ENCODE measurements at places on chromosomes 13 and 19.

- DNase-seq = no peak
Observed at GRCh38 chr13:31042049-31042448, 109.6 kb downstream of the TEX26 start.

DNA sequence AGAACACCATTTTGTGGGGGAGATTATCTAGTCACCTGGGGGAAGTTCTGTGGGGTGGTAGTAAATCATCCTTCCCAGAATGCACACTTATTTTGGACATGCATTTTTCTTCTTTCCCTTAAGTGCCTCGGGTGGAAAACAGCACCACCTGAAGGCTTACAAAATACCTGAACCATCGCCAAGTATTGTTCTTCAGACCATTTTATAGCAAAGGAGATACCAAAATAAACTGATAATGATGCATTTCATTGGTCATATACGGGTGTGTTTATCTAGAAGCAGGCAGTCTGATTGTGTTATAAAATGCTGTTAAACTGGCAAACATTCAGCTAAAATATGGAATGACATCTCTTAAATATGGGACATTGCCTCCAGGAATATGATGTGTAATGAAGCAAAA is 1034.7 kb downstream of the SLITRK1 start:
- DNase-seq = no peak

DNA sequence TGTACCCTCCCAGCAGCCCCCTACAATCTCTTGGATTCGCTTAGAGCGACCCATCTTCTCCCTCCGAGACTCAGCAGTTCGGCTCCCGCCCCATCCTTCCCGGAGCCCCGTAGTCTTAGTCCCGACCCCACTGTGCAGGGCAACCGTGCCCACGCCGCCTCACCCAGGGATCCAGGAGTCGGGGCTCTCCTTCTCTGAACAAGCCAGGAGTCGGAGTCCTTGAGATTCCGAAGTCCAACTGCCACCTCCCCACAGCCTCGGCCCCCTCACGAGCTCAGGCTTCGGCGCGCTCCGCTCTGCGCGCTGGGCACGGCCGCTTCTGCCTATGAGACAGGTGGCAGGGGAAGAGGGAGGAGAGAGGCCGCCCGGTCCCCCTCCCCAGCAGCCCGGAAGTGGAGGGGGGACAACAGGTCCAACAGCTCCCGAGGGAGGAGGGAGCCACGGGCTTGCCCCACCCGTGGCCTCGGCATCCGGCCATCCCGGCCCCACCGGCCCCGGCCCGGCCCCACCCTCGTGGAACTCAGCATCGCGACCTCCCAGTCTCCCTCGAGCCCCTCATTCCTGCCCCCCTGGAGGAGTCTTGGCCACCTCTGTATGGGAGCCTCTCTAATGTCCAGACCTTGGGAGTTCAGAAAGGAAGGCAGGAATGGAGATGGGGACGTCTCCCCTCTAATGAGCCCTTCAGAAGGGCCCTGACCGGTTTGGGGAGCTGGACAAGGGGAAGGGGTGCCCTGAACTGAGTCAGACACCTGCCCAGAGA is at the start of gene PHLDB3:
TSS of gene PHLDB3 (minus strand) at position 321 of the 760 bp plus-strand sequence. CDS start 628 bp downstream, outside the sequence.
- DNase-seq = no peak

GRCh38 chr13:34217343-34218025 is 399.5 kb downstream of the RFC3 start:
- no peak for DNase-seq

DNA sequence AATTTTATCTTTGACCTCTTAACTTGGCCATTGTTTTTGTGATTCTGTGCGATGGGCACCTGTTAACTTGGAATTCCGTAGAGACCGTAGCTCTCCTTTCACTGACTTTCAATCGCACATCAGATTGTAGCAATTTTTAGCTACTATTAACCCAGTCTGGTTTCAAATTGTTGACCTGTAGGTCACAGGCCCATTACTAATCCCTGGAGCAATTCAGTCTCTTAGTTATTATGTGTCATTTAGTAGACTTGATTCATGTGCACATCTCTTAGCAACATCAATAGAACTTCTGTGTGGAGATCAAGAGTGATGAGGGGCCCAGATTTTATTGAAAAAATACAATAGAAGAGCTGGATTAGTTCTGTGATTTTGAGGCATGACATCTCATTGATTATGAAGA is 549.6 kb upstream of the SLC10A2 start:
- no peak for DNase-seq

- DNase-seq = no peak
Observed at GRCh38 chr19:30092721-30093569, 150.9 kb downstream of the URI1 start.

DNA sequence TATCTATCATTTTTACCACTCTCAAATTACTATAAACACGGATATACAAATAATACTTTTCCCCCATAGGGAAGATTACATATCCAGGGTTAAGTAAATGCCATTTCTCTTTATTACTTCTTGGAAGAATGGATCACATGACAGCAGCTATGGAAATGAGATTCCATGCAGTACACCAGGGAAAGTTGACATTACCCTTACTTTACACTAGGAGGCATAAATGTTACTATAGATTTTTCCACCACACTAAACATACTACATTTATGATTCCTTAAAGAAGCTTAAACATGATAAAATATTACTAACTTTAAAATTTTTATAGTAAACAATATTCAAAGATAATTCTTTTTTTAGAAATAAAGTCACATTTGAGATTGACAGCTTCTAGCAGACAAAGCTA is 611.4 kb downstream of the PCDH9 start:
- peak; percentile 7 for DNase-seq

DNA sequence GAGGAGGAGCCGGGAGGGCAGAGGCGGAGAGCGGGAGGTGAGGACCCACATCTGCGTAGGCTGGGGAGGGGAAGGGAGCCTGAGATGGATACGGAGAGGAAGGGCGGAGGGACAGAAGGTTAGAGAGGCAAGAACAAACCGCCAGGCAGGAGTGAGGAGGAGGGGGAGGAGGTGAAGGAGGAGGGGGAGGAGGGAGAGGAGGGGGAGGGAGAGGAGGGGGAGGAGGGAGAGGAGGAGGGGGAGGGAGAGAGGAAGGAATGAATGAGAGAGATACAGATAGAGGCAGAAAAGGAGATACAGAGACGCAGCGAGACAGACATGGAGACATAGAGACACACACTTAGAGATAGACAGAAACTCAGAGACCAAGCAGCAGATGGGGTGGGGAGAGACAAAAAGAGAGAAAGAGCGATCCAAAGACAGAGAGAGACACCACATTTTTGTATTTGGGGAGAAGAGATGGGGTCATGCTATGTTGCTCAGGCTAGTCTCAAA is 782 bp upstream of the CA11 start:
- no peak for DNase-seq

DNA sequence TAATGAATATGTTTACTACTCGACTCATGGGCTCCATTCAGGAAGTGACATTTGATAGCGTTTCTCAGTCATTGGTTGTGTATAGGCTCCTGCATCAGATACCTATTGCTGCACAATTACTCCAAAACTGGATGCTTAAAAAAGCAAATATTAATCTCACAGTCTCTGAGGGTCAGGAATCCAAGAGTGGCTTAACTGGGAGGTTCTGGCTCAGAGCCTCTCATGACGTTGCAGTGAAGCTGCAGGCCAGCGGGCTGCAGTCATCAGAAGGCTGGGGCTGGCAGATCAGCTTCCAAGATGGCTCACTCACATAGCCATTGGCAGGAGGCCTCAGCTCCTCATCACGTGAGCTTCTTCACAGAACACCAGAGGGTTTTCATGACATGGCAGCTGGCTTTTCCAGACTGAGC is 525.1 kb upstream of the NBEA start:
- DNase-seq = no peak

- DNase-seq = no peak
Observed at GRCh38 chr19:30488191-30488590, 116.0 kb downstream of the ZNF536 start.

DNA sequence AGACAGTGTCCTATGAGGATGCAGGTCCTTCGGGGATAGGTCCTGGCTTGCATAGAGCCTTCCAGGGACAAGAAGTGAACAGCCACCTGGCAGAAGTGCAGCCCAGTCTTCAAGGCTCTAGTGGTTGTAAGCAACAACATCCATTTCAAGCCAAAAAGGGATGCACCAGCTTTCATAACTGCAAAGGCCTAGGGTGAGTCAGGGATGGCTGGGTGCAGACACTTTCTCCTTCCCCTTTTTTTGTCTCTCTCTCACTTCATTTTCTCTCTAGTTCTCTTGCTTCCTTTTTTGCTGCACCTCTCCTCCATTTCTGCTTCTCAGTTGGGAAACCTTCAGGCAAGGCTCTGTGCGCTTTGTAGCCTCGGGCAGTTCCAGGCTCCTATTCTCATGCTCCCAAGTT is 196.2 kb upstream of the ZNF536 start:
- no peak for DNase-seq

DNA sequence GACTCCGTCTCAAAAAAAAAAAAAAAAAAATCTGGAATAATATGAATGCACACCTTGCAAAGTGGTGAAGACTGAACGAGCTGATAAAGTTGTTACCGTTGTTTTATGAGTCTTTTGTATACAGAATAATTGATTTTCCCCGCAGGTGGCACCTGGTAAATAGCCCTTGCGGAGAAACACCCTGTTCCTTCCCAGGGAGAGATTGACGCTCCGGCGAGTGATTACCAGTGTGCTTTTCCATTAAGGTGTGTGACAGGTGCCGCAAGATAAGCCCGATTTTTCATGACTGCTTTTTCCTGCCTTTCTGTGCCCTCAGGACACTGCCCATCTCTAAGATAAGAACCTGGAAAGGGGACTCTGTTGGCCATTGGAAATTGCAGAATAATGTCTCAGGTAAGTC is 943 bp downstream of the ZNF302 start:
- no peak for DNase-seq

DNA sequence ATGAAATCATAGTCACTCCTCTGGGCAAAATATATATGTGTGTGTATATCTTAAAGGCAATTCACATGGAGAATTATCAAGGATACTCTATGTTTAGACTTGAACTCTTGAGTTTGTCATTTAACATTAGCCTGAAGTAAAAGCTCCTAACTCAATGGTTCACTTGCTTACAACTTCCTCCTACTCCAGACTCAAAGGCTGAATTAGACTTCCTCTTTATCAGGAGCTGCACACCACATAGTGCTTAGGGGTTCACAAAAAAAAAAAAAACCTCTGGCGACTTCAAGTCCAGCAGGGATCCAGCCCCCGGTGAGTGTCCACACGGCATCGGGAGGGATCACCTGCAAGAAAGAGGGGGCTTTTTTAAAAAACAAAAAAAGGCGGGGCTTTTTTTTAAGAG is 68.2 kb upstream of the LSM14A start:
- DNase-seq = no peak

GRCh38 chr13:25335856-25336255 is 34.4 kb downstream of the NUP58 start:
- no peak for DNase-seq

GRCh38 chr19:2461751-2462634 is 5.2 kb upstream of the LMNB2 start:
- no peak for DNase-seq

- DNase-seq = no peak
Observed at GRCh38 chr19:54889566-54889965, 15.5 kb downstream of the FCAR start.

DNA sequence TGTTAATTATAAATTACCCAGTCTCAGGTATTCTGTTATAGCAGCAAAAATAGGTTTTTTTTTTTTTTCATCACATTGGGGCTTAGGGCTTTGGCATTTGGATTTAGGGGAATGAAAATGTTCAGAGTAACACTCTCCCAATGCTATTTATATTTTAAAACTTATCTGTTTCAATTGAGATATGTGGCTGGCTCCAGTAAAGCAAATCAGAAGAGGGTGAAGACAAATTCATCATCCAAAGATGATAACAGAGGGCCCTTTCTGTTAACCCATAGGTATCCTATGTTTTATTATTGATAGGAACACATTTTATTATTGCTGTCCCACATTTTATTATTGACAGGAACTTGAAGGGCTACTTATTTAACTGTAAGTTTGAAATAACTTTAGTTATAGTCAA is 20.5 kb upstream of the TNFRSF19 start:
- DNase-seq = no peak

- DNase-seq = no peak
Observed at GRCh38 chr13:44223770-44224444, 149.7 kb upstream of the SERP2 start.

- DNase-seq = no peak
Observed at GRCh38 chr13:29428310-29429181, 166.9 kb downstream of the SLC7A1 start.

- DNase-seq = no peak
Observed at GRCh38 chr13:109123971-109124370, 494.6 kb downstream of the MYO16 start.

DNA sequence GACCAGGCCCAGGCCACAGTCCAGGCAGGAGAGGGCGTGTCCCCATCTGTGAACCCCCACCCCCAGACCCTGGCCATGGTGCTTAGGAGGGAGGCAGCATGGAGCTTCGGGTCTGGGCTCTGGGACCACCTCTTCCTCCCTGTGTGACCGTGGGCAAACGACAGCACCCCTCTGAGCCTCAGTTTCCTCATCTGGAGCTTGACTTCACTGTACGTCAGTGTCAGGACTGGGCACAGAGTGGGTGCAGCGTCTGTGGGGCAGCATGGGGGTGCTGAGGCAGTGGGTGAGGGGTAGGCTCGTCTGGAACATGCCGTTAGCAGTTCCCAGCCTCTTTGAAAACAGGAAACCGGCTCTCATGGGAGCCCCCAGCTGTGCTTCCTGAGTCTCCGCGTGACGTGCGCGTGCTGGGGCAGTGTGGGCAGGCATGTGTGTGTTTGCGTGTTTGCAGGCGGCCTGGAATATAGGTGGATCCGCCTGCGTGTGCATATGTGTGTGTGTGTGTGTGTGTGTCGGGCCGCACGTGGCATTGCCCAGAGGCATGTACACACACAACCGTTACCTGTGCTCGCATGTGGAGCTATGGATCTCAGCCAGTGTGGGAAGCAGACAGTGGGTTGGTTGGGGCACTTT is 15.8 kb downstream of the ARRDC2 start:
- no peak for DNase-seq

DNA sequence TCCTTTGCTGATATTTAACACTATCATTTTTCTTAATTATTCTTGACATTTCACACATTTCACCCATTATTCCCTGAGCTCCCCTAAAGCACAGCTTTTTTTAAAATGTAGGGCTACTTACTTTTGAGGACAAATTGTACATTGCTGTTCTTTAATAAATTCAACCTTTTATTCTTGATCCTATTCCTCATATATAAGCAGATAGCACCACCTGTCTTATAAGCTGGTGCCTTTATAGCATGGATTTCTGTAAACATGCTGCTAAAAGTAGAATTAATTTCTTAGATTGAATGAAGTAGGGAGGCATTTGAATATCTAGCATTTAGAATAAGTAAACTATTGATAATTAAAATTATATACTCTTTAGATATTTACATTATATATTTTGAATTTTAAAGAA is 603.4 kb upstream of the PCDH9 start:
- no peak for DNase-seq

DNA sequence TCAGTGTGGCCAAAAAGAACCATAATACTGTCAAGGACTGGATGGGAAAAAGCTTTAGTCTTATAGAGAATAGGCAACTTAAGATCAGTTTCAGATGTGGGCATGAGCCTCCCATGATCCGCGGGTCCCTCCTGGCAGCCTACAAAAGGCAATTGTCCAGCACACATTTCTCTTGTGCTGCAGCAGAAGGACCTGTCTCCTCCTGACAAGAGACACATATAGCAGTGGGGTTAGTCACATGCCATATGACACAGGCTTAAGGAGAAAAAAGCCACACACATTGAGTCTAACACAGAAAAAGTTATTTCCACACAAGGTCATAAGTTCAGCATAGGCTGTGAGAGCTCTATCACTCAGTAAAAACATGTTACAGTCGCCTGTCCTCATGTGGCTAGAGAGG is 1378.7 kb upstream of the PRR20A start:
- DNase-seq = no peak
